ENCODE measurements at places on chromosomes 5 and 9.

DNA sequence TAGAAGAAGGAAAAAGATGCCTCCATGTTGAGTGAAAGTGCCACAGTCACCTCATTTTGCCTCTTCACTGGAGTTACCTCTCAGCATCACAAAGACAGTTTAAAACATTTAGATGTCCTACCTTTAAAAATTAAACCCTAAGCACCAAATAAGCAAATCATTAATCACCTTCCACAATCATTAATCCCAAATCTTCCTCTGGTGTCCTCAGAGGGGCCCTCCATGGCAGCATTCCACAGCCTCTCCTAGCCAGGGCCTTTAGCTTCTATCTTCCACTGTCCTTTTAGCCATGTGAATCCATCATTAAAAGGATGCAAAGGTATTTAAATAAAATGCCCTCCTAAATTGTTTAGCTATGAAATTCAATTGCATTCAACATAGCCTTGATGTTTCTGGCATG is 310.8 kb downstream of the PDE4D start:
- DNase-seq = no peak

- DNase-seq = no peak
These were observed 26.7 kb upstream of the FRMPD1 start for GRCh38 chr9:37624073-37624472.

DNA sequence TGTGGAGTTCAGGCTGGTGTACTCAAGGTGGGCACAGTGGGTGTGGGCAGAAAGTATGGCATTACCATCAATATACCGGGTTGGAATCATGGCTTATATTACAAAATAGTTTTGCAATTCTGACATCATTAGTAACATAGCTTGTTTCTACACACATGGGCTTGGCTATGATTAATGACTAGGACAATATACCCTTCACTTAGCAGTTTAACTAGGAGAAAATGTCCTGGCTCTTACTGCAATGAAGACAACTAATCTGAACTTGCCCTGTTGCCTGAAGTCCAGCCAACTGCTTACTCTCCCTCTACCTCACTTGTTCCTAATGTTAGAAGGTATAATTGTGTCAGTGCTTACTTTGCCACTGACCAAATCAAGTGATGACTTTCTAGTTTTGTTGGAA is 612.5 kb downstream of the EFNA5 start:
- DNase-seq = no peak

- DNase-seq = no peak
These were observed 228.1 kb upstream of the MEF2C start for GRCh38 chr5:89110916-89111646.

DNA sequence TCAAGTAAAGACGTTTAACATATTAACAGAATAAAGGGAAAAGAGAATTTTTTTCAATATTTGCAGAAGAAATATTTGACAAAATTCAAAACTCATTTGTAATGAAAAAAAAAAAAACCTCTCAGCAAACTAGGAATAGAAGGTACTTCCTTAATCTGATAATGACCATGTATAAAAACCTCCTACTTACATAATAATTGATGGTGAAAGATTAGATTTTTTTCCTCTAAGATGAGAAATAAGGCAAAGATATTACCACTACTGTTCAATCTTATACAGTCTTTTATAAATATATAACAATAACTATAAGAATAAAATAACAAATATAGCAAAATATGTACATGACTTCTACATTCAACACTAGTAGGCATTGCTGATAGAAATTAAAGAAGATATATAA is 424.6 kb upstream of the KLF4 start:
- no peak for DNase-seq

GRCh38 chr5:1685066-1685465 is 114.6 kb downstream of the MRPL36 start:
- DNase-seq = no peak

GRCh38 chr9:84966876-84967830 is 297.6 kb downstream of the NTRK2 start:
- DNase-seq = no peak

DNA sequence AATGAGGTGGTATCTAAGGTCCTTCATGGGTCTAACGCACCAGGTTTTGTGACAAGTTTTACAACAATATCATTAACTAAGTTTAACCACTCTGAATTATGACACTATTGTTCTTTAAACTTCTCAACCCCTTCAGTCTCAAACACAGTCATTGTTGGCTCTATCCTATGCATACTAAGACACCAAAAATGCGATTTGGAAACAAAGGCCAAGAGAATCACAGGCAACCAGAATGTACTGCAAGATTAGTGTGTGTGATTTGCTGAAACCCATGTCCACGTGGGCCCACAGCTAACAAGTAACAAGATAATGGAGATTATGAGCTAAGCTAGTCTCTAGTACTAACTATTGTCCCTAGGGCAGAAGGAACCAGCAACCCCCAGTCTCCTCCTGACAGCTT is 142.2 kb upstream of the RANBP3L start:
- no peak for DNase-seq

DNA sequence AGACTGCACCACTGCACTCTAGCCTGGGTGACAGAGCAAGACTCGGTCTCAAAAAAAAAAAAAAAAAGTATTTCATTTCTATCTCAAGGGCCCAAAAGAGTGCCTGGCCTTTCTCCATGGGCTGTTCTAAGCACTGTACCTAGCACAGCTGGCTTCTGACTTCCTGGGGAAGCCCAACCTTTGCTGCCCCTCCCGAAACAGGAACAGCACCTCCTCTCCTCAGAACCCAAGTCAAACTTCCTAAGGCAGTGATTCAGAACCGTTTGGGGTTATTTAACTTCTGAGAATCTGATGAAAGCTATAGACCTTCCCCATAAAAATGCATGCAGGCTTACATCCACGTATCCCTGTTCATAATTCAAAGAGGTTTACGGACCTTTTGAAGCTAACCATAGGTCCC is 57.8 kb downstream of the NRG2 start:
- DNase-seq = no peak

DNA sequence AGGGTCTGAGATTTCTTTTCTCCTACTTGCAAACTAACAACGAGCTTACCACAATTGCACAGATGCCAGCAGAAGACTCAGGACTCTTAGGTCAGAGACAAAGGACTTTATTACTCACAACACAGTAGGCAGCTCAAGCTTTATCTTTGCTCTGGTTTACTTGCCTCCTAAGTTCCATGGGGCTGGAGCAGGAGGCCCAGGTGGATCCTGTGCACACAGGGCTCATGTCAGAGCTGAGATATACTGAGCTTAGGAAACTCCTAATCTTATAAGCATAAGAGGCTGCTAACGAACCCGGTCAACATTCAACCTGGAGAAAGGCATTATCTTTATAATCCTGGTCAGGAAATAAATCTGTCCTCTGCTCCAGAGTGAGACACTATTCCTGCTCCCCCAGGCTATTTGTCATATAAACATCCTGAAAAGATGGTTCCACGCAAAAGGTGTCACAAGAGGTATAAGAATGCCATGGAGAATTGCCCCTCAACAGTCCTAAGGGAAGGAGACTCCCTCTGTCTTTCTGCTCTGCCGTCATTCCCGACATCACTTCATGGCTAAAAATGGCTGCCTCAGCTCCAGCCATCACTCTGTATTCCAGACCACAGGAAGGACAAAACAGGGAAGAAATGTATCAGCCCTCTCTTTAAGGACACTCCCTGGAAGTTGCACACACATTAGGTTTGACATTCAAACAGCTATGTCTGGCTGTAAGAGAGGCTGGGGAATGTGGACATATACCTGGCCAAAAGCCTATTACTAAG is 16.2 kb downstream of the DUSP1 start:
- DNase-seq = no peak

DNA sequence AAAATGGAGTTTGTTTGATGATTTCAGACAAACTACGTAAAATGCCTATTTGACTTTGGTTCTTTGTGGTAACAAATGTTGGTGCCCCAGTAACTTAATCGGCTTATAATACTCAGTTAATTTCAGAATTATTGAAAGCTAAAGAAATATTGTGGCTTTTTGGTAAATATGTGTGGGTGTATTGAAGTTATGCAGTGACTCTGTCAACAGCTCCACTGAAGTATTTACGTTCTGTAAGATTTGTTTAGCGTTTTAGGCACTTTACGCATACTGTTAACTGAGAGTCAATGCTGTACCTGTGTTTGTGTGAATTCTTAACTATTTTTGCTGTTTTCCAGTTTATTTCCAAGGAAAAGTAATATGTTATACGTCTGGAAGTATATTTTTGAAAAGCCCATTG is 2.2 kb downstream of the RAD23B start:
- no peak for DNase-seq

GRCh38 chr9:101037430-101037829 is 8.9 kb downstream of the PLPPR1 start:
- no peak for DNase-seq

DNA sequence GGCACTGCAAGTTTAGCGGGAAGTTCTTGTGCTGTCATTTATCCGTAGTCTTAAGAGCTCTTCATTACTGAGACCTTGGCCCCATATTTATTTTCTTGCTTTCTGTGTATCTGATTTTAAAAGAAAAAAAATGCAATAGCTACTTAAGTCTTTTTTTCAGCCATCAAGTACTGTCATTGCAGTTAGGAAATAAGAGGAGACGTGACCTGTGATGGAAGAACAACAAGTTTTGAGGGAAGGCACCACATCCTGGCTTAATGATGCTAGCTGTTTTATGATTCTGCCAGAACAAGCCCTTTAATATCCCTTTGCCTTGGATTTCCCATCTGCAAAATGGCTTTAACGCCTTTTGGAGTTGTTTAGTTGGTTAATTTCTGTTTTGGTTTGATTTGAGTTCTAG is 3.8 kb downstream of the RGMB start:
- no peak for DNase-seq

DNA sequence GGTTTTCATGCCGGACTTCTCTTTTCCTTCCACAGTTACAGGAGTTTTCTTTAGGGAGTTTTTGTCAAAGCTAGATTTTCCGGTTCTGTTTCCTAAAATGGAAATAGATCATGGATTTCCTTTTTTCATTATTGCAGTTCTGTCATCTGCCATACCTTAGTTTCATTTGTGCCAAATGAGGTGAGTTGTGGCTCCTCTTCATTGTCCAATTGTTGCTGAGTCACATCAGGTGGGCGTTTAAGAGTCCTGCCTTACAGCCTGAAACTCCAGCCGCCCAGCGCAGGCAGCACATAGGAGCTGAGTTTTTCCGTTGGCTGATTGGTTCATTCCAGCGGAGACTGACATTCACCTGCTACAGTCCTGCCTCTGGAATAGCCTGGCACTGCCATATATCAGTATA is 14.1 kb downstream of the SLC25A25 start:
- DNase-seq = no peak

GRCh38 chr5:147310059-147310704 is 75.4 kb downstream of the STK32A start:
- DNase-seq = no peak

DNA sequence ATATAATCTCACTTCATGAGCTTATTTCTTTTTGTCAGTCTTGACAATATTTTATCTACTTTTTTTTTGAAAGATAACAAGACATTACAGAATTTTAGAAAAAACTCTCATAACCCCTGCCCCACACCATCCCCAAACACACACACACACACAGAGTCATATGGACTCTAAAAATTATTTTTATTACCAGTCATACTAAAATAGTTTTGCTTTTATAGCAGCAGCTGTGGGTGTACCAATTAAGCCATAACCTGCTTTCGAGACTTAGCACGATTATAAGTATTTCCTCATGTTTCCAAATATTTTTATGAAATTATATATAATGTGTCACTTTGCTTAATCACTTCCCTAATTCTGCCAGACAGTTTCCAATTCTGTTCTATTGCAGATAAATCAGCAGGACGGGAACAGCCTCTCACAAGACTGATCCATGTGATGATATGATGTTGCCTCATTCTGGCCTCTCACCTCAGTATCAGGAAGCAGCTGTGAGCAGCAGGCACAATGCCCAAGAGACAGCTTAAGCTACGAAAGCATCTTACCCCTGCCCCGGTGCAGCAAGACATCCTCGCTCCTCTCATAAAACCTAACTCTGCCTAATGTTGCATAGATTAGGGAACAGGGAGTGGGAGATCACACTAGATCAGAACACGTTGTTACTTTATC is 7.0 kb downstream of the PDCL start:
- no peak for DNase-seq

GRCh38 chr9:100488177-100488576 is 15.2 kb downstream of the TMEFF1 start:
- DNase-seq = no peak

DNA sequence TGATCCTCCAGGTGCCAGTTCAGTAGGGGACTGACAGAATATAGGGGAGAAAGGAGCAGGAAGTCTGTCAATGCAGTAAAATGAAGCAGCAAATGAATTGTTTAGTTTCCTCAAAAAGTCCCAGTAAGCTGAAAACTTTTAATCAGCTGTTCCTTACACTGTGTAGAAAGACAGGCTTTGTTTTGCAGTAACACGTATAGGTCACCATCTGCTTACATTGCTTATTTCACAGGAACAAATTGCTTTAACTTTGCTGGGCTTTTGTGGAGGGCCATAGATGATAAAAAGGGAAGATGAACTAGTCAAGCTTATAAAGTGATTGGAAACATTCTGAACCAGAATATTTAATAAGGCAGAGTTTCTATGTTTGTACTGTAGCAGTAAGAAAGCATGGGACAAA is 331.3 kb upstream of the RFX3 start:
- DNase-seq = no peak

GRCh38 chr5:40165789-40166728 is 513.7 kb upstream of the PTGER4 start:
- DNase-seq = no peak

DNA sequence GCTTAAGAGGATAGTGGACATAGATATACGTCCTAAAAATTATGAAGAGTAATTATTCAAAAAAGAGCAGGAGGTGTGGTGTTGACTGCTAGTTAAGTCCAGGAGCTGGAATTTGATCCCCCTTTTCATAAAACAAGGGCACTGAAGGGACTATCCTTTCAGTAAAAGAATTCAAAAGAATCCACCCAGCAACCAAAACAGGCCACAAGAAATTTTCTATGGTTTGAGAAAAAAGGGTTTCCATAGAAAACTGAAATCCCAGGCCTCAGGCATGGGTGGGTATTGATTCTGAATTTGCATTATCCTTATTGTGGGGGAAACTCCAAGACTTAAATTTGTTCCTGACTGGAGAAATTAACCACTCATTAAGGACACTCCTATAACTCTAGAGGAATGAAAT is 269.0 kb upstream of the MPDZ start:
- no peak for DNase-seq

- no peak for DNase-seq
These were observed 536.0 kb downstream of the NR2F1-AS1 start for GRCh38 chr5:93044859-93045666.

DNA sequence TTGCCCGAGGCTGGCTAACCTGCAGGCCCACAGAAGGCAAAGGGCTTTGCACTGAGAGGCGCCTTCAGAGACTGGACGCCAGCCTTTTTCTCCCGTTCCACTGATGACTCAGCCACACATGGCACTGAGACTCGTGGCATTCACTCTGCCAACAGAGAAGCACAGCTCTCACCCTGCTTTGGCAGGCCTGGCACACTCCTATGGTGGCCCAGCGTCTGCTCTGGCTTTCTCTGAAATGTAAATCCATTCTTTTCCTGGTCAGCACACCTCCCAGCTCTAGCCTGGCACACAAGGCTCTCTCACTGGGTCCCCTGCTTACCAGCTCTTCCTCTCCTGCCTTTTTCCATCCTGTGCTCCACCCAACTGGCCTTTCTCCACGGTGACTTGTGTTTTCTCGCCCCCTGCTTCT is 5.9 kb upstream of the MELK start:
- no peak for DNase-seq

- DNase-seq = no peak
These were observed 186.4 kb downstream of the EPB41L4A start for GRCh38 chr5:112232667-112233066.
